ENCODE measurements at places on chromosomes 11 and 22.

DNA sequence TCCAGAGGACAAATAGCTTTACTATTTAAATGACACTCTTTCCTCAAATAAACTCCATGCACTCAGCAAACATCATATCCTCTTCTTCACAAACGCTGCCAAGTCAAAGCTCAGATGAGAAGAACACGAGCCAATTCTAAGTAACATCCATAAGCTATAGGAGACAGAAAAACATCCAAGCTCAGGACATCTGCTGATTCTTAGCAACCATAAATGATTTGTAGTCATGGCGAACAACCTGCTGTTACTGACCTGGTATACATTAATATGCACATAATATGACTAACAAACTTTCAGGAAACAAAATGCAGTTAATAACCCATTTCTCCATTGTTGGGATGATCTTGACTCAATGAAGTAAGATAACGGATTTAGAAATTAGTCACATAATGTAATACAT, 6.7 kb downstream of the GALNT18 start:
- no peak for DNase-seq

DNA sequence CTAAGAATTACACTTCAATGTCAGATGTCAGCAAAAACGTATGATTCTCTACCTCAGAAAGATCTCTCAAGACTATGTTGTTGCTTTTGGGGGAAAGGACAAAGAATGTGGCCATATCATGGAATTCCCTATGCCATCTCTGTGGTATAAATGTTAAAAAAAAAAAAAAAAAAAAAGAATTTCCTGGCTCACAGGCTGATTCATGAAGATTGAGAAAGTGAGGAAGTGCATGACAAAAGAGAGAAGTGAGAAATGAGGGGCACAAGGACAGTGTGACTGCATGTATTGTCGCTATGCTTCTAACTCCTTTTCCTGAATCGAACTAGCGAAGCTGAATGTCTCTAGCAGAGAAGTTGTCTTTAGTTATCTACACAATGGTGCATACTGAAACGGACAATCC, 80.6 kb upstream of the CARD18 start:
- no peak for DNase-seq

- no peak for DNase-seq
Measured at GRCh38 chr11:90134478-90135003, at the start of gene NAALAD2. TSS of gene NAALAD2 (plus strand) at chr11:90134663. CDS start at chr11:90134759, 96 bp downstream.

GRCh38 chr11:61258546-61258945, 17.6 kb downstream of the PGA5 start:
- no peak for DNase-seq

- DNase-seq = peak; percentile 50
Measured at GRCh38 chr11:44774108-44774507, 47.3 kb downstream of the TSPAN18 start.

- no peak for DNase-seq
Measured at GRCh38 chr11:43832536-43832935, 48.1 kb upstream of the ALKBH3 start.
